ENCODE measurements at places on chromosomes 3 and 15. TPM values are rescaled to one million over a fixed set of nuclear protein-coding genes. Genes with fewer than 3 reads are reported as not detected.

Gene PLAAT1
- total RNA-seq, result not detected

Gene SAMD7
- not detected for total RNA-seq

DNA sequence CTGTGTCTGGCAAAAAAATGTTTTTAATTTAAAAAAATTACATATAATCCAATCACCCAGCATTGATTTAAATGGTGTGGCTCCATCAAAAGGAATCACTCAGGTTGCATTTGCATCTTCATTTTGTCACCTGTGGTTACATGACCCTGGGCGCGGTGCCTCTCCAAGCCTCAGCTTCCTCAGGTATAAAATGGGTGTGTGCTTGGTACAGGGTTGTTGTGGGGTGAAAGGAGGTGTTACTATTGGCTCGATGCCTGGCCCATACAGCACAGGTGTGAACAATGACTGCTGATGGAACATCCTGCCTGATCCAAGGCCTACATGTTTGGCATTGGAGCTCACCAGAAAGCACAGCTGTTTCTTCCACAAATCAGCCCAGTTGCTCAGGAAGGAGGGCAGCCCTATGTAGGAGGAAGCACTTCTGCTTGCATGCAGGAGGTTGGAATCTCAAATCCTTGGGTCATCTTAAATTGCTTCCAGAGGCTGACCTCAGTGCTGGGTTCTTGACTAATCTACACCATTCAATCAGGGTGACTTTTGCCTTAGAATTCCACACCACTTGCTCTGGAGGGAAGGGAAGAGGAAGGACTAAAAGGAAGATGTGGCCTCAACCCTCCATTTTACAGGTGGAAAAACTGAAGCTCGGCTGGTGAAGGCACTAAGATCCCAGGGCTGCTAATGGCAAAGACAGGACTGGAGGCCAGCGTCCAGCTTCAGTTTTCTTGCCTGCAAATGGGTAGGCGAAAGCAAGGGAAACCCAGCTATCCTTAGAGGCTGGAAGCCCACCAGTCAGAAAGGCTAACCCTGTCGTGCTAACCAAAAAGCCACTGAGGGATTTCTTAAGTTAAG lies 31.7 kb downstream of the BHLHE40 start:
- no peak for DNase-seq

DNA sequence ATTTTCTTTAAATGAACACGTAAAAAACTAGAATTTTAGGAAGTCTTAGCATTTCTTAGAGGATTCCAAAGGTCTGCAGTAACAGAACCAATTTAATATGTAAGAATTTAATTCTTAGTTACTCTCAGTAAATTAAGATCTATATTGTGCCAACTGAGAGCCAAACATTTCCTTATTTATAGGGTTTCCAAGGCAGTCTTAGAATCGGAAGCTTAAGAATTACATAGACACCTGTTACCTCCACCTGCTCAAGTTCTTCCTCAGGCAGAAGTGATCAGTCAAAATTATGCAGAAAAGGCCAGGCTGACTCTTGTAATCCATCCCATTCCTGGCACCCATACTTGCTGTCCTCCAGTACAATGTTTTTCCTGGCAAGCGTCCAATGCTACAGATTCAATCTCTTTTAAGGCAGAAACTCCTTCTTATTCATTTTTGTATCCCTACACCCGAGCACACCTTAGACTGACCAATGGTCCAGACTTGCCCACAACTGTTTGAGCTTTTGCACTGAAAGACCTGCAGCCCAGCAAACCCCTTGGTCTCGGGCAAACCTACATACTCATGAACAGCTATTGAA lies 64.3 kb downstream of the NCEH1 start:
- DNase-seq, result no peak

- DNase-seq, result no peak
These were observed 154.5 kb upstream of the ATP10A start for GRCh38 chr15:26017665-26018064.

- no peak for DNase-seq
These were observed 26.3 kb downstream of the CDCP1 start for GRCh38 chr3:45119824-45120358.

DNA sequence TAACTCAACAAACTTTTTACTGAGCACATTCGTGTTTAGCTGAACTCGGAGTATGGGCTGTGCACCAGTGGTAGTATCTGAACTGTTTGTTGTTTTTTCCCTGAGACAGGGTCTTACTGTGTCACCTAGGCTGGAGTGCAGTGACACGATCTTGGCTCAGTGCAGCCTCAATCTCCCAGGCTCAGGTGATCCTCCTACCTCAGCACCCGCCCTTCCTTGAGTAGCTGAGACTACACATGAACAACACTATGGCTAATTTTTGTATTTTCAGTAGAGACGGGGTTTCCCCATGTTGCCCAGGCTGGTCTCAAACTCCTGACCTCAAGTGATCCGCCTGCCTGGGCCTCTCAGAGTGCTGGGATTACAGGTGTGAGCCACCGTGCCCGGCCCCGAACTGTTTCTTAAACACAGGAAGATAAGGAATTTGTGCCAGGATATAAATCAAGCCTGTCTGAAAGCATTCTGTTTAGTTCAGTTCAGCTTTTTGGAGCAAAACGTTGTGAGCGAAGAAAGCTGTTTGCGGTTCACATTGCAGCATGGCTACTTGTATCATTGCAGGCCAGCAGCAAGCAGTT lies 40.4 kb upstream of the SKOR1 start:
- DNase-seq, result no peak

- DNase-seq, result no peak
These were observed 133.7 kb upstream of the BCL6 start for GRCh38 chr3:187878772-187879518.
